ELR (cell line): ENCODE measurements at places on chromosomes 1 and 21.
A peak's percentile ranks its signal among the peaks of the same experiment; 100 is the strongest.

DNA sequence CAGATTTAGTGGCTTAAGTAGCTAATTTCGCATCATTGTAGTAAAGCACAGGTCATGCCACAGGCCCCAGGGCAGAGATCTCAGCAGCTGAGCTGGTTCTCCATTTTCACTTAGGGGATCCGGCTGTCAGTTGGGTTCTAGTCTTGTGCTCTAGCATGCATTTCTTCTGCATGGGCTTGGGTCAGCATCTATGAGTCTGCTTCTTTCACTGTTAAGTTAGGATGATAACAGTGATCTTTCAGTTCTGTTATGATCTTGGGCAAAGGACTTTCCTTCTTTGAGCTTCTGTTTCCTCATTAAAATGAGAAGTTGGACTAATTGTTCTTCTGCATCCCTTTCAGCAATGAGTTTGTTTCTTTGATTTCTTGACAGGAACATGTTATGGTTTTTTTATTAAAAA lies 123.6 kb upstream of the DNAH14 start:
- DNase-seq = no peak

DNA sequence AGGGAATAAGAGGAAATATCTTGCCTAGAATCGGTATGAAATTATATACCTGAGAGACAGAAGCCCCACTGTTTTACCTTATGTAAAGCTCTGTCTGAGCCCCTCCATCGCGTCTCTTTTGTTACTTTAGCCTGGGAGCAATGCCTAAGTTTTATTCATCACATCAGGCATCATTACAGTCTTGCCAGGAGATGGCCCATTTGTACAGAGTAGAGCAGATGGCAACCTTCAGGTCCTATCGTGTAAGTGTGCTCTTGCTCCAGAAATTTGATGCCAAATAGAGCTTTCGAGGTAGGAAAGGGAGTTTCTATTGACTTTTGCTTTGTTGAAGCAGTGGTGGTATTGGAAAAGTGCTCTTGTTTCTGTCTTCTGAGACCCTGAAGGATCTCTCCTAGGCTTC lies 24.9 kb downstream of the CFAP126 start:
- no peak for DNase-seq

- DNase-seq = peak; percentile 4
Observed at GRCh38 chr21:30194701-30195299, 21.1 kb downstream of the CLDN8 start.

- DNase-seq = peak; percentile 66
Observed at GRCh38 chr1:236913371-236914037, 90.7 kb downstream of the MT1HL1 start.

DNA sequence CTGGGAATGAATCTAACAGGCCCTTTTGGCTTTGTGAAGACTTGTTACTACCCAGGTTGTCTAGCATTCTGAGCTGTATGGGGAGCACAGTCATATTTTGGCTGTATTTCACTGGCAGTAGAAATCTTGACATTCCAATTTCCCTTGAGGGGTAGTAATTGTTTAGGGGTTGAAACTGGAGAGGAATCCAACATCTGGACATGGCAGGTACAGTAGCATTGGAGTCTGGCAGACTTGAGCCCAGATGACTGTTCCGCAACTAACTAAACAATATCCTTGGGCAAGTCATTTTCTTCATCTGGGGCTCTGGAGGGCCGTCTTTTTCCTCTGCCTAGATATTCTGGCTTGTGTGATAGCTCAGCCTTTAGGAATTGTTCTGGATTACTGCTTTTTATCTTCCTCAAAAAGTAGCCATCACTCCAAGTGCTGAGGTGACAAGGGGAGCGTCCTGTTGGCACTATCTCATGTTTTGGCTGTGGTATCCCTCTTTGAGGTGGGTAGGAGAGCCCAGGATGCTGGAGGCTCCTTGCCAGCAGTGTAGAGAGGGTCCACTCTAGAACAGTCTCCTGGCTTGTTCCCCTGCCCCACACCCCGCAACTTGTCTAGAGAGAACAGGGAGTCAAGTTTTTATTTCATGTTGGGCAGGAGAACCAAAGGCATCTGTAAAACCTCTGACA lies 22.7 kb upstream of the NBL1 start:
- DNase-seq = no peak

GRCh38 chr21:23496729-23497128 lies 2110.6 kb downstream of the MRPL39 start:
- no peak for DNase-seq

GRCh38 chr1:19128968-19129514 lies 81.0 kb downstream of the UBR4 start:
- DNase-seq = no peak
